Stimulated activated CD8-positive, alpha-beta memory T cell treated with anti-CD3 and anti-CD28 coated beads, Interleukin-4, amount 100 ng/mL, for 4 hours (primary cell): ENCODE measurements at places on chromosomes 3 and 15.
A peak's percentile ranks its signal among the peaks of the same experiment; 100 is the strongest.

GRCh38 chr3:127590282-127590592 is 296 bp downstream of the TPRA1 start:
- DNase-seq, result no peak

DNA sequence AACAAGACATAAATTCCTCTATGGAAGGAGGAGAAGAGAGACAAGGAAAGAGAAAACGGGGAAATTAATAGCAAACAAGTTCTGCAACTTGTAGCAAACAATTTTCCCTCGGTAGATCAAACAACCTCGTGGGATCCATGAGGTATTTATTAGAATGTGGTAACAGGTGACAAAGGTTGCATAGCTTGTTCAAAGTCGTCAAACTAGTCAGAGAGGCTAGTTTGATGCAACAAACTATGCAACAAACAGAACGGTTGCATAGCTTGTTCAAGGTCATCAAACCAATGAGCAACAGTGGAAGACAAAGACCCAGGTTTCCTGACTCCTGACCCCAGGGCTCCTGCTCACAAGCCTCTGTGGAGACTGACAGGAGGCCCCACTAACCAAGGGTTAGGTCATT is 20.7 kb downstream of the MB21D2 start:
- DNase-seq, result no peak

DNA sequence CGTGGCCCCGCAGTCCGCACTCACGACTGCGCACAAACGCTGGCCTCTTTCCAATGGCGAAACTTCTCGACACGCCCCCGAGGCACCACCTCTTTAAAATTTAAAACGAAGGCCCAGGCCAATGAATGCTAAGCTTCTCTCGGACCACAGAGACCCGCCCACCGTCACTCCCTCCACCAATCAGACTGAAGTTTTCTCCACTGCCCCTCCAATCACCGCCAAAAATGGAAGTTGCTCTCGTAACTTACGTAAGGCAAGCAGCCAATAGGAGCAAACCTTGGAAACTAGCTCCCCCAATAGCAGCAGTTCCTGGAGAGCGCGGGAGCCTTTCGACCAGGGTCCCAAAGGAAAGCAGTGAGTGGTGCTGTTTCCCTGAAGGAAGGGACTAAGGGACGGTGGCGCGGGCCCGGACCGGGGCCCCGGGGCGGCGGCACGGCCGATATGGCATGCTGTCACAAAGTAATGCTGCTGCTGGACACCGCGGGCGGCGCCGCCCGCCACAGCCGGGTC is at the start of gene TICRR:
TICRR (plus strand) TSS at position 324 of the 510 bp plus-strand sequence; CDS start at position 442, 118 bp downstream.
- DNase-seq, result peak; percentile 85

- DNase-seq, result no peak
These were observed 238.8 kb upstream of the TLE3 start for GRCh38 chr15:70336425-70337009.

GRCh38 chr3:143100451-143100850 is 19.1 kb upstream of the CHST2 start:
- no peak for DNase-seq

DNA sequence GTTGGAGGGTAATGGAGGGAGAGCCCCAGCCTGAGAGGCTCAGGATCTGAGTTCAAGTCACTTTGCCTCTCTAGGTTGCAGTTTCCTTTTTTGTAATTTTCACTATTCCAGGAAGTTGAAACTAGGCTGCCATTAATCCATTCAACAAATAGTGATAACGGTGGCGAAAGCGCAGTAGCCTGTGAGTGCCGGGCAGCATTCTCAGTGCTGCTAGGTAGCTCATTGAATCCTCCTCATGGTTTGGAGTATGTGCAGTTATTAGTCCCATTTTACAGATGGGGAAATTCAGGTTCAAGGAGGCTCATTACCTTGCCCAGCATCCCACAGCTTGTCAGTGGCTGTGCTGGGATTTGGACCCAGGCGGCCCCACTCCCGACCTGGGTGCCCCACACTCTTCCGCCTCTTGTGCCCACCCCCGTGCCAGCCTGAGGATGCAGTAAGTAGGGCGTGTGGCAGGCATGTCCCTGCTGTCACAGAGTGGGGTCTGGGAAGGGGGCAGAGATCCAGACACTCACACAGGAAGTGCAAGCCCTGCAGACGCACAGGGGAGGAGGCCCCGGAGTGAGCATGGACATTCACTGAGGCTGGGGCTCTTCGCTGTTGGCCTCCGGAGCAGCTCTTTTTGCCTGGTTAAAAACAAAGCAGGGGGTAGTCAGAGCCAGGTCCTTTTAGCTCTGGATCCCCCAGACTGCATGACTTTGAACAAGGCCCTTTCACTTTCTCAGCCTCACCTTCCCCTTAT is 58.8 kb downstream of the SLC6A6 start:
- no peak for DNase-seq

DNA sequence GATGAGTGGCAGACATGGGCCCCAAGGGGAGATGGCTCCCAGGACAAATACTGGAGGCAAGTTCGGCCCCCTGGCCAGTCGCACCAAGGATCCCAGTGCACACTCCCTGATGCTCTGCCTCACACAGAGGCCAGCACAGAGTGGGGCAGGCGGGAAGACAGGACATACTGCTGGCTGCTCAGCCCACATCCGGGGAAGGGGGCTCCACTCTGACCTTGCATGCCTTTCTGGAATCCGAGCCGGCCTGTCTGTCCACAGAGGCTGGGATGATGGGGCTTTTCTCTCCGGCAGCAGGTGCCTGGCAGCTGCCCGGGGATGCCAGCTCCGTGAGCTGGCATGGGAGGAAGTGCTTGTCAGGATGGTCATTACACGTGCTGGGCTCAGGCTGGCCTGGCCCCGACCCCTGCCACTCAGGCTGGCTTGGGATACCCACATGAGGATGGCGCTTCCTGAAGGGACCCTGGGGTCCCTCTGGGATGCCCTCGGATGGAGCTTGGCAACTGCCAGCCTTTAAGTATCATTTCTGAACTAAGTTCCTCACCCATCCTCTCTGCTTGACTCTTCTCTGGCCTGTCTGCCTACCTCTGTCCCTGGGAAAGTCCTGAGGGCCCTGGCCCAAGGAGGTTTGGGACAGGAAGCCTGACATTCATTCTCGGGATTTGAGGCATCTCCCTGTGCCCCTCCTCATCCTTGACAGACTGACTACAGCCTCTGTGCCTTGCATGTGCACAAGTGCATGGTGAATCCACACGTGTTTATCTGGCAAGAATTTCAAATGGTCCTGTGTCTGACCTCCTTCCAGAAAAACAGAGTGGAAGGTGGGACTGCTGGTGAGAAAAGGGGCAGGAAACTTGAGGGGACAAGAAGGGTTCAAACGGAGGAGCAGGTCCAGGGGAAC is 46.5 kb downstream of the EXOG start:
- DNase-seq, result no peak

GRCh38 chr15:80934761-80935221 is 54.8 kb downstream of the MESD start:
- no peak for DNase-seq

DNA sequence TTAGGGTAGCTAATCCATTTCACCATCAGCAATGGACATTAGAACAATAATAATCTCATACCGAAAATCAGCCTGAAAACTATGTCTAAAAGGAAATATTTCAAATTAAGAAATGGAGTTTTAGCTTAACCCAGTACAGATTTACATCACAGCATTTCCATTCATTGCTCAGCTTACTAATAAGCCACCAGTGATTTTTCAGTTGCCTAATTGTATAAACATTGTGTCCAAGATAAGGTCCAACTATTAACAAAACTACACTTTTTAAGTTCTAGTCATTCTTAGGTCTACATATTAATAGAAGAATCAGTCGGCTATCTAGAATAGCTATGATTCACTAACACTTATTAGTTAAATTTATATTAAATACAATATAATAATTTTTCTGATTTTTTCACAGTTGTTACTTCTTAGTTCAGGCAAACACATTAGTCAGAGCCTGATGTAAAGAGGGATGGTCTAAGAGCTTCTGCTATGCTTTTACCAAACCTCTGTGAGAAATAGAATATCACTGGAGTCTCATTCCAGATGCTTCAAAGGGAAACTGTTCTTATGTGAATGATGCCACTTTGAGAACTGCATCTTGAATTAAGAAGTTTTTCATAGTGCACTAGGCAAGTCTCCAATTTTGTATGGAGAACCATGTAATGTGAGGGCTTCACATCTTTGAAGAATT is 74.1 kb downstream of the CMSS1 start:
- no peak for DNase-seq

DNA sequence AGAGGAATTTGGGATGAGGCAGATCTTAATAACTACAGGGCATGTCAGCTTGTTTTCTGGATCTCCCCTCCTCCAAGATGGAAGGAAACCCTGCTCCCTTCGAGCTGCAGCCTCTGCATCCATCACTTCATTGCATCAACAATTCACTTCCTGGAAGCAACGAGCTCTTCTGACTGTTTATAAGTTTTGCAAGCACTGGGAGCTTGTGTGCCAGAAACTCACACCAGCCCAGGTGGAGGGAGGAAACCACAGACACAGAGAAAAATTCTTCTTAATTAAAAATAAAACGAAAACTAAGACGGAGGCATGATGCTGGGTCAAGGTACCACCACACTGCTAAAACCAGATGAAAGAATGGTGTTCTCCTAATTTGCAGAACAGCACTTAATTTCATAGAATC is 10.6 kb downstream of the LRIG1 start:
- no peak for DNase-seq

GRCh38 chr3:72262736-72263135 is 477.8 kb upstream of the PROK2 start:
- no peak for DNase-seq

GRCh38 chr15:68330901-68331300 is 53.4 kb downstream of the FEM1B start:
- no peak for DNase-seq

GRCh38 chr3:23808525-23808924 is 2.8 kb downstream of the UBE2E1 start:
- DNase-seq, result no peak

DNA sequence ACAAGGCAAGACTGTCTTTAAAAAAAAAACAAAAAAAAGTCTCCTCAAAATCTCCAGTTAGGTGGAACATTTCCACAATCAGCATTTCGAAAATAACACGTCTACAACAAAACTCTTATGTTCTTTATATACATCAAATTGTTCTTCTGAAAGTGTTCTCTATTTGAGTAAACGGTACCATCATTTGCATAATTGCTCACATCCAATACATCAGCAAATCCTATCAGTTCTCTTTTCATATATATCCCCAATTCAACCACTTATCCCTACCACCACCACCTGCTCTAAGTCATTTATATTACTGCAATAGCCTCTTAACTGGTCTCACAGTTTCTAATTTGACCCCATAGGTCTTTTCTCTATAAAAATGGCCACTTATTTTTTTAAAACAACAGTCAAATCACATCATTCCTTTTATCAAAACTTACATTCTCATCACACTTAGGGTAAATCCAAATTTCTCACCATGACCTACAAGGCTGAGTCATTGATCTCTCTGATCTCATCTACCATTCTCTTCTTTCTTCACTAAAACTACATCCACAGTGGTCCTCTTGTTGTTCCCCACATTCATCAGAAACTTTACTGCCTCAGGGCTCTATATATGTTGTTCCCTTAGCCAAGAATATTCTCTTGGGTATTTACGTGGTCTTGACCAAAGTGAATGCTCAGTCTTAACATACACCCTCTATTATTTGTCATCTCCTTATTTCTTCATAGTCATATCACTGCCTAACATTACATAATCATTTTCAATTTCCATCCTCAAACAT is 237.0 kb downstream of the SCAPER start:
- DNase-seq, result no peak

DNA sequence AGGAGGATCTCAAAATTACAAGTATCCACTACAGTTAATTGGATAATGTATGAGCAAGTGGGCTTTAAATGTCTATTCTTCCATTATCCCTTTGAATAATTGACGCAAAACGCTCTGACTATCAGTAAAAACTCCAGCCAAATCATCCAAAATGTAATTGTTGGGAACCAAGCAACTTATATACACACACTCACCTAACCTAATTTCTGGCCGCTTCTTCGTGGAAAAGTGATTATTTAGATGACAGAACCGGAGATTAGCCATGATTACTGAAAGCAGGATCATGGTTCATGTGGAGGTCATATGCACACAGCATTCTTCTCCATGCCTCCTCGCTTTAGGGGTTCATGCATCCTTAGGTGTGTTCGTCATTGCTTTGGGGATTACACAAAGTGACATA is 992.4 kb downstream of the NAALADL2 start:
- DNase-seq, result no peak

DNA sequence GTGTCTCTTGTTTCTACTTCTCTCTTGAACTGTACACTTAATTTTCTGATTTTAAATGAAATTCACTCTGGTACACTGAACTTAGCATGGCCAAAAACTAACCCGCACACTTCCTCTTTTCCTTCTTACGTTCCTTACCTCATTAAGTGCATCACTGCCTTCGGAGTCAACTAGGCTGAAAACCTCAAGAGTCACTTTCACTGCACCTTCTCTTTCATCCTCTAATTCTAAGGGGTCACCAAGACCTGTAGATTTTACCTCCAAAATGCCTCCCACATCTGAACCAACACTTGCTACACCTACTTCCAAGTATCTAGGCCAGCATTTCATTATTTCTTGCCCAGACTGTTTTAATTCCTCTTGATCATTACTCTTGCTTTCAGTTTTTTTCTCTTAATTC is 6.6 kb downstream of the CBLB start:
- no peak for DNase-seq

DNA sequence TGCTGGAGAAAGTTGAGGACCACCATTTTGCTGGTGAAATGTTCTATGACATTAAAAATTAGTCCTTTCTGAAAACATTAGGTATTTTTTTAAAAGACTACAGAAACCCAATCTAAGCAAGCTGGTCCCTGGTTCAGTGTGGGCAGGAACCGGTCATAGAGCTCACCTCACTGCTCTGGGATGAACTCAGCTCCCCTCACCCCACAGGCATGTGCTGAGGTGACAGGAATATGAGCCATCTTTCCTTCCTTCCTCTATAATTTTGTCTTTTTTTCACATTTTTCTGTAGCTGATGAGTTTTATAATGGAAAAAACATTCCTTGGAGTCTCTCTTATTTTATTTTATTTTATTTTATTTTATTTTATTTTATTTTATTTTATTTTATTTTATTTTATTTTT is 8.2 kb upstream of the LRRC15 start:
- DNase-seq, result no peak

DNA sequence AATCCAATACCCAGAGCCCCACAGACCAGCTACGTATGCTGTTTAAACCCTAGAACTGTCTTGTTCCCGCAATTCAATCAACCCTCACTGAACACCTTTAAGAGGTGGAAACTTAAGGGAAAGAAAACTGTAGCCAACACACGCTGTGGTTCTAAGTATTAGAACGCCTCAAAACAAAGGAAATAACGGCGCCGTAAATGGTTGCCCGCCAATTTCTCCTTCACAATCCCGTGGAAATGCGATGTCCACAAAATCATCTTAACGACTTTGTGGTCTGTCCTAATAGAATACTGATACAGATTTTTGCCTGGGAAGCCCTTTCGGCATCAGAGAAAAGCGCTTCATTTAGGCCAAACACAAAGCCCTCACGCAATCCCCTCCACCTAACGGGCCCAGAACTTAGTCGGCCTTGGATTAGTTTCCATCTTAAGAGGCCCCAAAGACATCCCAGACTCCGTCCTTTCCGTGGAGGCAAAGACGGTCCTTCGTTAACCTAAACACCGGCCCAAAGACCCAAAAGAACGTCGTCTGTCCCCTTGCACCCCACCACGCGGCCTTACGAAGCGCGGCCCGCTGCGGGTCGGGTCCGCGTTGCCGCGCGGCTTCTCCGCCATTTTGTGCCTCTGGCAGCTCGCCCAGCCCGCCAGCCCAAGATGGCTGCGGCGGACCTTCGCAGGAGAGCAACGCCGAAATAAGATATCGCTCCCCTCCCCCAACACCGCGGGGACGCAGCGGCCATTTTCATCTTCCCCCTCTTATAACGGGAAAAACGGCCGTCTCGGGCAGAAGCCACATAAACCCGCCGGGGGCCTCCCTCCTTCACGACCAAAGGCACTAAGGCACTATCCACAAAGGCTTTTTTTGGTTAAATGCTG is 763 bp downstream of the TRA2B start:
- peak; percentile 65 for DNase-seq

GRCh38 chr3:184651904-184652303 is 60.0 kb downstream of the MAGEF1 start:
- no peak for DNase-seq
